ENCODE measurements at places on chromosomes 7 and 10. TPM values are rescaled to one million over a fixed set of nuclear protein-coding genes. Genes with fewer than 3 reads are reported as not detected.

GRCh38 chr10:74824900-74825370 is 1.5 kb upstream of the KAT6B start:
- no peaks in the 10 kb centered on the region for H3K36me3 ChIP-seq
- DNase-seq = peak; percentile 30
- H3K27me3 ChIP-seq = no peaks in the 10 kb centered on the region
- peak overlapping the region; percentile 73 for H3K4me3 ChIP-seq
- peaks cover 33% of the 10 kb centered on the region for H3K4me1 ChIP-seq
- no peak overlapping the region for H3K27ac ChIP-seq

Gene AGAP5
- total RNA-seq = 5.6 TPM

DNA sequence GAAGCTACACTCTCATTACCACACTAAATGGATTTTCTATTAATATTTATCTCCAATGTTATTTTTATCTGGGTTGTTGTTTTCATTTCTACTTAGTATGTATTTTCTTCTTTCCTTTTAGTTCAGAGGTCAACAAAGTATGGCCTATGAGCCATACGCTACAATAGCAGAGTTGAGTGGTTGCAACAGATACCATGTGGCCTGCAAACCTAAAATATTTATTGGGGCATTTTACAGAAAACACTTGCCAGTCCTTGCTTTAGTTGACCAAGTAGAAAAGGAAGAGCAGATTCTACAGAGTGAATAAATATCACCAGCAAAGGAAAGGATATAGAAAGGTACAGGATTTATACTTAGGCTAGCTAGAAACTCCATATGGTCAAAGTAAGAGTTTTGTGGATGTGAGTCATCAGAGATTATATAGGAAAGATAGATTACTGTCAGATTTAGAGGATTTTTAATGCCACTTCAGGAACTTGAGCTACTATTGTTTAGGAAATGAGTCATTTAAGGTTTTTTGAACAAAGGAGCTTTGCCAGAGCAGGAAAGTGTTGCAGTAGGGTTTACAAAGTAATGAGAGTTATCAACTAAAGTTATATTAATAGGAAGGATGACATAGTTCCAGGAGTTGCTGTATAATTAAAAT is 323.3 kb upstream of the KAT6B start:
- no peak for DNase-seq
- no peak overlapping the region for H3K4me3 ChIP-seq
- H3K36me3 ChIP-seq = peaks cover 5% of the 10 kb centered on the region
- no peak overlapping the region for H3K27ac ChIP-seq
- no peaks in the 10 kb centered on the region for H3K27me3 ChIP-seq

DNA sequence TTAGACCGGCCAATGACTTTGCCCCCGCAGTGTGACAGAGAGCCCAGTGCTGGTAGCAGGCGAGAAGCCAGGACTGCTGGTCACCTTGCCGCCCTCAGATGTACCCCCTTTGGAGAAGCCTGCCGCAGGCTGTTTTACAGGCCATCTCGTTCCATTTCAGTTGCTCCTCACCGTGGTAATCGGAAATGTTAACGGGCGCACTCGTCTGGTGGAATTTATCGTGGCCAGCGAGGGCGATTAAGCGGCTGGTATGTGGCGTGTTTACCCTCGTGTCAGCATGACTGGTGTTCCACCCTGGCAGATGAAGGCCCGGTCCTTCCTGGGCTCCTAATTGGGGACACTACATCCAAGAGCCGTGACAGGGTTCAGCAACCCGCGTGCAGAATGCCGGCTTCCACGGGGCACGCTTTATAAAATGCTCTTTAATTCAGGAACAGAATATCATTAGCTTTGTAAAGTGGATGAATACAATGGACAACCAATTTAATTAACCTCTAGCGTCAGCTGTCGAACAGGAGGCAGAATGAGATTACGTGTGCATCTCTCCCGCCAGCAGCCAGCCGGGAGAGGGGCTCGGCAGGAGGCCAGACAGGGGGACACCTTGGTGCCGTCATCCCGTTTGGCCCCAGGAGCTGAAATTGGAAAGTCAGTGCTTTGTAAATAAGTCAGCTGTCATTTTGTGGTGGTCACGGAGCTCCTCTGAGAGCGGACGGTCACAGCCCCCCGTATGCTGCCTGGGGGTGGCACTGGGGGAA is 108.3 kb downstream of the NKX6-2 start:
- H3K4me3 ChIP-seq = no peak overlapping the region
- H3K4me1 ChIP-seq = no peaks in the 10 kb centered on the region
- no peak for DNase-seq

DNA sequence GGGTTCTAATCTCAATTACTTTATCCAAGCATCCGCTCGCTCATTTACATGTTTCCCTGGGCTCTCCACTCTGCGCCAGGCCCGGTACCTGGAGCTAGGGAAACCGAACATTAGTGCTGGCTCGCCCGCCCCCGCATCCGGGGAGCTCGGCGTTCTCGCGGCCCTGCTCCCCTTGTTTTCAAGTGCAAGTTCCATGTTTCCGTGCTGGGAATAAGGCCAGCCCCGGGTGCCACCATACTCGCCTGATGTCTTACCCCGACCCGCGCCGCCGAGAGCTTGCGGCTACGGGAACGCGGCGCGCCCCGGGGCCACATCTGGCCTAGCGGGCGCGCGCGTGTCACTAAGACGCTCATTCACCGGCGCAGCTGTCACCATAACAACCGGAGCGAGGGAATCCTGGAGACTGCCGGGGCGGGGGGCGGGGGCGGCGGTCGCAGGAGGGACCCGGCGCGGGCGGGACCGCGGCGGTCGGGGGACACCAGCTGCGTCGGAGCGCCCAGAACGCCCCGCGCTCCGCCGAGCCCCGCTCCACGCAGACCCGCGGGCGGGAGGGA is at the start of gene NEURL1:
TSS of gene NEURL1 (plus strand) at position 344 of the 554 bp plus-strand sequence. CDS start 683 bp downstream, outside the sequence.
- no peak within 1 kb of the TSS for H3K27ac ChIP-seq
- peaks cover 14% of the 10 kb centered on the region for H3K4me1 ChIP-seq
- peak; percentile 25 for DNase-seq
- H3K36me3 ChIP-seq = no peaks in the 10 kb centered on the region
- peaks cover 47% of the 10 kb centered on the region for H3K27me3 ChIP-seq

Data from K562 (cell line).